EH (cell line): ENCODE measurements at places on chromosomes 12 and 14.

GRCh38 chr14:28468191-28469151, 298.1 kb upstream of the FOXG1 start:
- DNase-seq: no peak

GRCh38 chr12:99611599-99611998, 36.0 kb upstream of the GARIN6 start:
- DNase-seq: peak; percentile 14

GRCh38 chr14:56153267-56153666, 35.1 kb downstream of the PELI2 start:
- peak; percentile 50 for DNase-seq

DNA sequence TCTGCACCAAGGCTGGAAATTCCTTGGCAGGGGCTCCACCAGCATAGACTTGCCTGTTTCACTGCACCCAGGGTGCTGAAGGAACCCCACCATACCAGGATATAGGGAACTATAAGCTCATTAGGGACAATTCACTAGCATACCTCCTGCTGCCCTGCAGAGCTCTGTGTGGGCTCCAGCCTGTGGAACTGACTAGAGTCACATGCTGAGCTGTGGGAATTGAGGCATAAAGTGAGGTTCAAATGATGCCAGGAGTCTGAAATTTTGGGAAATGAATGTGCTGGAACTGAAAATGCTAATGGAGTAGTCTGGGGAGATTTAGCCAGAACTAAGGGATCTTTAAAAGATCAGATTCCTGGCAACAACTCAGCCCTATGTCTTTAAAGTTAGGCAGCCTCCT, 7.3 kb upstream of the EMP1 start:
- DNase-seq: no peak

DNA sequence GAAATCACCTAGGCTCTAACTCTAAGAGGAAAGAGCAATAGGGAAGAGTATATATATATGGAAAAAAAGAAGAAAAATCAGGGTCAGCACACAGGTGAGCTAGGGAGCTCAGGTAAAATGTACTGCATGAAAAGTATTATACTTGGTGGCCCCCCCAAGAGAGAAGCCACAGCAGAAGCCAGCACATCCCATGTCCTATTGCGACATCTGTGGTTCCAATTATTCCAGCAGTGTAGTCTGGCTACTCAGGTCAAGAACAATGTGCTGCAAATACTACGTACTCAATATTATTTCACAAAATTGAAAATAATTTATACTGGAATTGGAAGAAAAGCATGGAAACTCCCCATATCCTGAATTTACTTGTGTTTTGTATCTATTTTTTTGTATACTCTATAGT, 85.5 kb downstream of the CEP83 start:
- DNase-seq: no peak

GRCh38 chr12:39892146-39892545, 213.7 kb downstream of the SLC2A13 start:
- DNase-seq: no peak

GRCh38 chr14:103070971-103071542, 13.0 kb upstream of the LBHD2 start:
- no peak for DNase-seq

DNA sequence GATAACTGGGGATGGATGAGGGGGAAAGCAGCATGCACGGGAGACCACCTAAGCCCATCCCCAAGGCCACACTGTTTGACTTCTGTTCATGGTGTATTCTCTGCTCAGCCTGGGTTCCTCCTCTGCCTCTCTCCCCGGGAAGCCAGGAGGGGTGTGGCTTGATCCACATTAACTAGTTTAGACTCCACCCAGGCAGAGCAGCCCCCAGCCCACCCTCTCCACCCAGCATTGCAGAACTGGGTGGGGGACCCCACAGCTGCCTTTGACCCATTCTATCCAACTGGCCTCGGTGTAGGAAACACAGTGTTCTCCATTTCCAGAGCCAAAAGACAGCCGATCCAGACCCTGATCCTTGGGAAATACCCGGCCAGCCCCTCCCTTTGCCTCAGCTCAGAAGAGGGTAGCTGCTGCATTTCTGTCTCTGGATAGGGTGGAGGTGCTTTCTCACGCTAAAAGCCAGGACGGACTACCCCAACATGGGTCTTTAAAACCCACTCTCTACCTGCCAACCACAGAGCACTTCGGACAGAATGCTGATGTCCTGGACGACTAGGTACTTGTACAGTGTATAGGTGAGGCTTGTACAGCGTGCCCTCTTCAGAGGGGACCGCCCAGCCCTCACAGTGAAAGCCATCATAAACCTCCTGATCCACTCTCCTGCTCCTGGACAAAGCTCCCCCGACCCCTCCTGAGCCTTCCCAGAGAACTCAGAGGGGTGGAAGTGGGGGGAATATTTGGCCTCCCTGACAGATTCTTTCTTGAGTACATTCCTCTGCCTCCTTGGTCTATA, 9.4 kb downstream of the SPRYD3 start:
- no peak for DNase-seq

- DNase-seq: no peak
These were observed 22.7 kb upstream of the LTA4H start for GRCh38 chr12:96057986-96058553.

GRCh38 chr14:92802678-92803077, 8.6 kb downstream of the GOLGA5 start:
- DNase-seq: no peak

GRCh38 chr14:33062476-33062875, 123.8 kb downstream of the NPAS3 start:
- DNase-seq: no peak

GRCh38 chr12:108709697-108710096, 21.6 kb downstream of the CORO1C start:
- no peak for DNase-seq

GRCh38 chr12:121709478-121709961, 3.0 kb upstream of the TMEM120B start:
- peak; percentile 75 for DNase-seq

- peak; percentile 46 for DNase-seq
These were observed 9.4 kb upstream of the CACNA2D4 start for GRCh38 chr12:1927751-1928351.

GRCh38 chr12:29024117-29024516, 125.0 kb upstream of the FAR2 start:
- no peak for DNase-seq

DNA sequence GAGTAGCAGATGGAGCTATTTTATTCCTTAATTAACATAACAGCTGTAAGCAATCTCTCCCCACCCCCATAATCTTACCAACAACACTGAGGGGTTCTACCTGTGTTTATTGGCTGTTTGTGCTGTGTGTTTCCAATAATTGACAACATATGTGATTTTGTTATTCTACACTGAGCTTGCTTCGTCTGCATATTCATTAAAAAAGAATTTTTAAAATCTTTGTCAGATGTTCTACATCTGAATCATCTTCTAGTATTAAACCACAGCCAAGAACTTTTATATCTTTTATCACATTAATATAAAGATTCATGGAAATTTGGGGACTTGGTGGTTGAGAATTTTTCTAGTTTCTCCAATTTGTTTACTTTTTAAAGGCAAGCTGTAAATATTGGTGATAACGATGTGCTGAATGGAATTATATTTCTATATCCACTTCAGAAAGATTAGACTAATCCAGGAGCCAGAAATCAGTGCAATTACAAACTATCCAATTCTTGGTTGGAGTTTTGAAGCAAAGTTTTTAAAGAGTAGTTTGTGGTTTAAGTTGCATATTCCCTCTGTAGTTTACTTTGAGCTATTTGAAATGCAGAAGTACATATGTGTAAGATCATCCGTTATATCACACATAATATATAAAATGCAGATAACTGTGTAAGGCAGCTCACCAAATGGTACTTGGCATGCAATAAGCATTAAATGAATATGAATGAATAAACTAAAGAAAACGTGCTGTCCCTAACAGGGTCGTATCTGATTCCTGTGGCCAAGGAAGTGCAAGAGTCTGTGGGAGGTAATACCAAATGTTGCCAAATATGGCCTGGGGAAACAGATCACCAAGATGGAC, 206.9 kb downstream of the PELI2 start:
- peak; percentile 63 for DNase-seq

DNA sequence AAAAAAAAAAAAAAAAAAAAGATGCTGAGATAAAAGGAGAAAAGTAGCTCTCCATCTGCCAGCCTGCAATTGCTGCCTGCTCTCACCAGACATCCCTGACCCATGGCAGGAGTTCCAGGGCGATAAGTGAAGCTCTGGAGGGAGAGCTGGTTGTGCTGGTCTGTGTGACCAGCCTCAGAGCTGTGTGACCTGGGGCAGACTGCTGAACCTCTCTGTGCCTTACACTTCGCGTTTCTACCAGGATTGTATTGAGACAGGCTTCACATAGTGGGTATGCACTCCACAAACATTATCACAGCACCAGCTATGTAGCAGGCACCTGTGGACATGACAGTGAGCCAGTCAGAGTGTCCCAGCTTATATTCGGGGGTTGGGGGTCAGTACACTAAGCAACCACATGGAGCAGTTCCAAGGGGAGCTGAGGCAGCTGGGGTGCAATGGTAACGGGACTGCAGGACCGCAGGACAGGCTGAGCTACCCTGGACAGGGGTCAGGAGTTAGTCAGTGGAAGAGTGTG, 57.5 kb downstream of the RBM19 start:
- no peak for DNase-seq

DNA sequence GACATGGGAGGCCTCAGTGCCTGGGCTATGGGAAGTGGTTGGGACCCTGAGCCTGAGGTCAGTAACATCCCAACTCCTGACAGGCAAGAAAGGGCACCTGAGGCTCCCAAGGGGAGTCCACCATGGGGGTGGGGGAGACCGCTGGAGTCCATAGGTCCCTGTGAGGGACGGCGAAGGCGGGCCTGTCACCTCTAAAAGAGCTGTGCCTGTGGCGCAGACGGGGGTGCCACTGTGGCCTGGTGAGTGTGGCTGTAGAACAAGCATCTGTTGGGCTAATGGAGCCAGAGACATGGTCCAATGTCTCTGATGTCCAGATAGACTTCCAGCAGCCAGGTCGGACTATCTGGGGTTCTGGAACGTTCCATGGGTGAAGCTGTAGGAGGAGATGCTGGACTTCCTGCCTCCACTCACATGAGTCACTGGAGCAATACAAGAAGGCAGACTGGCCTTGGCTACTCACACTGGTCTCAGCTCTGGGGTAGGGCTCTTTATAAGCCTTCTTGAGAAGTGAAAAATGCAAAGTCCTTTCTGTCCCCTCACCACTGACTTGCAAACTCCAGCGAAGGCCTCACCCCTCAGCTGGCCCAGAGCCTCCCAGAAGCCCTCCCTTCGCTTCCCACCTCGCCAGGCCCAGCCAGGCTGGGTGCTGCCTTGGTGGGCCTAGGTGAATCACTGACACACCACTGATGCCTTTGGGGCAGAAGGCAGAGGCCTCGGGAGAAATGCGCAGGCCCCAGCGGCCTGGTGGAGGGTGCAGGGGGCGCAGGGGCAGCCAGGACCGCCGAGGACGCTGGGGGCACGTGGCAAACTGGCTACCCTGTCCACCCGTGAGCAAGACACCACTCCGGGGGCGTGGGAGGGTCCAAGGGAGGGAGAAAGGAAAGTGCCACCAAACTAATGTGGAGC, 1.1 kb upstream of the TRAF3 start:
- peak; percentile 85 for DNase-seq

GRCh38 chr14:51182131-51182565, 57.9 kb upstream of the TMX1 start:
- DNase-seq: peak; percentile 22

DNA sequence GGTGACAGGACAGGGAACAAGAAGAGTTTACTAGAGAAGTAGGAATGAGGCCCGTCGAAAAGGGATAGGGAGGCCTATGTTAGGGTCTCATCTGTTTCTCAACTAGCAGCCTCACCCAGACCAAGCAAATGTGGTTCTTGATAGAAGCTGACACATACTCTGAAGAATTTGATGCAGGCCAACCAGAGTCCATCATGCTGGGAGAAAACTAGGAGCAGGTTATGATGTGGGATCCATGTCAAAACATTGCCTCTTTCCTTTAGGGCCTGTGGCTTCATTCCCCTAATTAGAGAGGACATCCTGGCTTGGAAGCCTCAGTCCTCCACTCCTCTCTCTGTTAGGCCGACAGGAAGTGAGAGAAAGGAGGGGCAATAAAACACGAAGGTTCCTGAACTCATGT, 122.8 kb downstream of the NTF3 start:
- peak; percentile 98 for DNase-seq

DNA sequence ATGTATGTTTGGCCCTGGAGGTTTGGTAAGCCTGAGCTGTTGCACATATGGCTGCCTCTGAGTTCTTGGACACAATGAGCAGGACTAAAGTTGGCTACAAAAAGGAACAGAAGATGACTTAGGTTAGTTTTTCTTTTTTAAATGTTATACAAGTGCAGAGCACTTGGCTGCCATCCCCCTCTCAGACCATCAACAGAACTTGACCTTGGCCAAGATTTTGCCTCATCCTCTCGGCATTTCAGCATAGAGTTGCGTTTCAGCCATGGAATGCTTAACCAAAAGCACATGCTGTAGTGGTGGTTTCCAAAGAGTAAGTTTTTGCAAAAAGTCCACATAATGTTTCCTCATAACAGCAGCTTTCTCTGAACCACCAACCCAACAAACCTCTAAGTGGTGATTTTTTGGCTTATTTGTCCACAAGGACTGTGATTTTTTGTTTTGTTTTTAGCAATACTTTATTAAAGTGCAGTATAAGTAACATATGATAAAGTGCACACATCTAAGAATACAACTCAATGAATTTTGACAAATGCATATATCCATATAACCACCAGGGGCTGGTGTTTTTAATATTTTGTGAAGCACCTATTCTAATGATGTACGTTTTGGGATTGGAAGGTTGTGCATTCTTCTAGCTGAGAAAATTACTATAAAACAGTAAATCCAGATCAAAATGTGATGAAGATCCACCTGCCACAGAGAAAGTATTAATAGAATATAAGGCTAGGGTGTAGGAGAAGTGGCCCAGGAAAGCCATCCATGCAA, 12.1 kb upstream of the GALNT16 start:
- DNase-seq: peak; percentile 87

GRCh38 chr14:72948481-72949138, 22.3 kb downstream of the DCAF4 start:
- DNase-seq: peak; percentile 69

GRCh38 chr12:2681450-2682205, 113.1 kb upstream of the FKBP4 start:
- DNase-seq: no peak

DNA sequence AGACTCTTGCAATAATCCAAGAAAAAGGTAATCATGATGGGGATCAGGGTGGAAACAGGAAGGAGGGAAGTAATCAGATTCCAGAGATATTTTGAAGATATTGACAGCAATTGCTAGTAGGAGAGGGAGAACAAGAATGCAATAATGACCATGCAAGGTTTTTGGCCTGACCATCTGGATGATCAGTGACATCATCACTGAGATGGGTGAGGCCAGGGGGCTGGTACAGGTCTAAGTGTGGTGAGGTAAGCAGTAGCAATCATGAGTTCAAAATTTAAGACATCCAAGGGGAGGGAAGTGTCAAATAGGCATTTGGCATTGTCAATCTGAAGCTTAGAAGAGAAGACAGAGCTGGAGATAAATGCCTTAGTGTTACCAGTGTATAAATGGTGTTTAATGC, 24.8 kb upstream of the CLMN start:
- DNase-seq: no peak

- DNase-seq: no peak
These were observed 288.0 kb downstream of the ZFP36L1 start for GRCh38 chr14:68504861-68505260.
